ENCODE measurements at places on chromosomes 13 and 19.

DNA sequence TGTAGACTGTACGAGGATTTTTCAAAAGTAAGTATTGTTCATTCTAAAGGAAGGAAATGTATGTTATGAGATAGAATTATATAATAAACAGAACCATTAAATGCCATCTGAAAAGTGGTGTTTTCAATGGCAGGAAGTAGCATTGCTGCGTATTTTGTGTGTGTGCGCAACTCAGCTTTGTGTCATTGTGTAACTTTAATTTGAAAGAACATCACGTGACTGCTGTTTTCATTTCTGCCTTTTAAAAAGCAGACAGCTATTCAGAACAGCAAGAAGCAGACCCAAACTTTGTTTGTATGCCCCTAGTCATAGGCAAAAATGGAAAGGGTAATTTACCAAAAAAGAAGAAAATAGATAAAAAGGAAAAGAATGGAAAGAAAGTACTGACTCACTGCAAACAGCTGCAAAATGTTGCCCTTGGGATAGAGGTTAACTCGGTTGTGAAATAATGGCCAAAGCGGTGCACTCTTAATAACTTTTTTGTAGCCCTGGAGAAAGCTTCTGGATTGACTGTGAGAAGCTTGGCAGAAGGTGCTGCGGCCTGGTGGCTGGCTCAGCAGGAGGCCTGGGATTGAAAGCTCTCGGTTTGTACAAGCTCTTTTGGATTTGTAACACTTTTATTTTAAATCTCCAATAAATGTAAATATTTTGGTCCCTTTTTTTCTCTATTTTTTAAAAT lies 97.3 kb downstream of the GGACT start:
- DNase-seq, result no peak

GRCh38 chr13:108897955-108898354 lies 268.5 kb downstream of the MYO16 start:
- peak; percentile 22 for DNase-seq

GRCh38 chr19:21699197-21699596 lies 68.2 kb downstream of the ZNF100 start:
- peak; percentile 9 for DNase-seq

GRCh38 chr13:49604570-49604969 lies 19.2 kb upstream of the RCBTB1 start:
- DNase-seq, result no peak

- DNase-seq, result no peak
Measured at GRCh38 chr19:41792513-41793413, 3.6 kb upstream of the CEACAM3 start.

GRCh38 chr13:27174766-27175455 lies 3.3 kb upstream of the USP12 start:
- DNase-seq, result no peak

GRCh38 chr13:29165216-29165615 lies 345.1 kb downstream of the MTUS2 start:
- DNase-seq, result no peak

- no peak for DNase-seq
Measured at GRCh38 chr13:49373716-49374115, 70.1 kb downstream of the CAB39L start.

GRCh38 chr19:46461537-46461936 lies 9.8 kb downstream of the PNMA8A start:
- no peak for DNase-seq

- no peak for DNase-seq
Measured at GRCh38 chr13:60210510-60211330, 47.0 kb upstream of the DIAPH3 start.

- no peak for DNase-seq
Measured at GRCh38 chr19:29265436-29265835, 52.5 kb upstream of the UQCRFS1 start.

- no peak for DNase-seq
Measured at GRCh38 chr13:27965343-27965739, 3.8 kb downstream of the CDX2 start.

GRCh38 chr13:21752501-21752900 lies 81.6 kb downstream of the FGF9 start:
- no peak for DNase-seq

- no peak for DNase-seq
Measured at GRCh38 chr13:101511766-101512165, 59.3 kb downstream of the ITGBL1 start.

- no peak for DNase-seq
Measured at GRCh38 chr19:19820774-19821320, 703 bp downstream of the ZNF506 start.

- no peak for DNase-seq
Measured at GRCh38 chr13:48356750-48357149, 53.2 kb downstream of the RB1 start.

GRCh38 chr19:3108775-3109174 lies 14.6 kb downstream of the GNA11 start:
- DNase-seq, result peak; percentile 31

GRCh38 chr13:36966404-36966803 lies 32.7 kb downstream of the ALG5 start:
- DNase-seq, result no peak

- no peak for DNase-seq
Measured at GRCh38 chr19:722553-723101, 13.9 kb downstream of the PALM start.

GRCh38 chr13:68588623-68589022 lies 1358.5 kb upstream of the PCDH9 start:
- no peak for DNase-seq

DNA sequence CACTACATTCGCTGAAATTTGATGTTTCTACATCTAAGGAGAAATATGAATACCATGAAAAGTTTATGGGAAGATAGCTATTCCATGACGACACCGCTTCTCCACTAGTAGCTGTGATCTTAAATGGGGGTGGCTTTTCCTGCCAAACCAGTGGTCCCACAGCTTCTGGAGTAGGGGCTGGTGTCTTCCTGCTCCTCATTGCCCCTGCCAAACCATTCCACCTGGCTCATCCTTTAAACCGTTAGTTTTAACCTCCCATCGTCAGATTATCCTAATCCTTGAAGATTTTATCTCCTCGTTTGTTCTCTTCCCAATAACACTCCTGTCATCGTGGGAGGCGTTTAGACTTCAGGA lies 568 bp upstream of the ZNF230 start:
- DNase-seq, result no peak

DNA sequence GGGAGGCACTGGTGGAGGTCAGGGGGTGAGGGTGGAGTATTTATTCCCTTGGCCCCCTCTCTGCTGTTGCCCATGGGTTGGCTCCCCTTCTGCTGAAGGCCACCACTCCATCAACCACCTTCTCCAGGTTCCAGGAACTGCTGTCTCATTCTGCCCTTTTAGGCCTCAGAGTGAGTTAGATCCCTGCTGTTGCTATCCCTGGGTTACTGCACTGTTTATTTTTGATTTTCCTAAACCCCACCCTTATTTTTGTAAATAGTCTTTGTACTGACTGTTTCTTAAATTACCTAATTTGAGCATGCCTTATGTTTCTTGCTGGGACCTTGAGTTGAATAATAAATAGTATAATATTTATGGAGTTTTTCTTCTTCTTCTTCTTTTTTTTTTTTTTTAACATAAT lies 132.8 kb downstream of the RGCC start:
- no peak for DNase-seq

GRCh38 chr13:34733721-34734120 lies 208.3 kb upstream of the NBEA start:
- no peak for DNase-seq

- no peak for DNase-seq
Measured at GRCh38 chr13:44237276-44237767, 136.3 kb upstream of the SERP2 start.

GRCh38 chr13:44396701-44397580 lies 23.3 kb downstream of the SERP2 start:
- DNase-seq, result no peak
